Sigmoid colon (tissue), 7 donors: ENCODE measurements at places on chromosomes 5 and 9. TPM values are rescaled to one million over a fixed set of nuclear protein-coding genes. Genes with fewer than 3 reads are reported as not detected.

GRCh38 chr5:32222723-32223470 lies 48.8 kb upstream of the GOLPH3 start:
- peak overlapping the region; percentile 95 for H3K27ac ChIP-seq
- no peak overlapping the region for H3K4me3 ChIP-seq
- H3K4me1 ChIP-seq: no peaks in the 10 kb centered on the region
- H3K36me3 ChIP-seq: no peaks in the 10 kb centered on the region
- no peaks in the 10 kb centered on the region for H3K27me3 ChIP-seq
- no peak for DNase-seq

DNA sequence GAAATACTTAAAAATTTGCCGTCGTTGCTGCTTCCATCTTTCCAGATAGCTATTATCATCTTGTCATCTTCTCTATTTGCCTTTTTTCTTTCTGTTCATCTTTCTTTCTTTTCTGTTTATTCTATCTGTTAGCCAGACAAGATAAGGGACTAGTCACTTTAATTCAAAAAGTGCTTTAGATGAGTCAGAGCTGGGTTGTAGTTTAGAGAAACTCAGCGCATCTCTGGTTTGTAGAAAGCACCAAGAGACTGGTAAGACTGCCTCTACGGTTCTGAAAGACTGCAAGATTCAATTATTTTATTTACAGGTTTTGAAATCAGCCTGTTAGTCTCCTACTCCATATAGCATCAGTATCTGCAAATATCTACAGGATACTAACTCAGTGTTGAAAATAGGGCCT lies 562.8 kb upstream of the RIOK2 start:
- H3K4me3 ChIP-seq: no peak overlapping the region
- no peak overlapping the region for H3K27ac ChIP-seq
- DNase-seq: no peak
- H3K36me3 ChIP-seq: no peaks in the 10 kb centered on the region

DNA sequence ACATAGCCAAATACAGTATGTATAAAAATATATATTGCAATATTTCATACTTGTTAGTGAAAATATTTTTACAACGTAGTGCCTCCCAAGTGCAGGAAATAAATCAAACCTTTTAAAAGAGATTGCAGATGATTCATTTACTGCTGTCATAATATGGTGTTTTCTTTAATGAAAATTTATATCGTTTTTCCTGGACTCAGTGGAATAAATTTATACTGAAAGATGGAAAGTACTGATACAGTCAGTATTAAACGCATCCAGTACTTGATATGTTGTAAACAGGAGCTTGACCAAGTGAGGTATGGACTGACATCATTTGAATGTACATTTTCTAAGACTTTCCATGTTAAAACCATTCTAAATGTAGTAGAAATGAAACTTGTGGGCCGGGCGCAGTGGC lies 143.4 kb upstream of the ZNF608 start:
- H3K27ac ChIP-seq: no peak overlapping the region
- no peaks in the 10 kb centered on the region for H3K27me3 ChIP-seq
- peaks cover 6% of the 10 kb centered on the region for H3K4me1 ChIP-seq

- H3K4me3 ChIP-seq: no peak overlapping the region
- H3K4me1 ChIP-seq: no peaks in the 10 kb centered on the region
- DNase-seq: no peak
- no peaks in the 10 kb centered on the region for H3K27me3 ChIP-seq
- H3K36me3 ChIP-seq: no peaks in the 10 kb centered on the region
Measured at GRCh38 chr5:142726188-142726731, 40.4 kb upstream of the FGF1 start.

- no peaks in the 10 kb centered on the region for H3K27me3 ChIP-seq
- DNase-seq: no peak
- H3K36me3 ChIP-seq: no peaks in the 10 kb centered on the region
- H3K4me1 ChIP-seq: no peaks in the 10 kb centered on the region
- H3K4me3 ChIP-seq: no peak overlapping the region
- no peak overlapping the region for H3K27ac ChIP-seq
Measured at GRCh38 chr5:26649000-26649399, 389.4 kb downstream of the CDH9 start.

DNA sequence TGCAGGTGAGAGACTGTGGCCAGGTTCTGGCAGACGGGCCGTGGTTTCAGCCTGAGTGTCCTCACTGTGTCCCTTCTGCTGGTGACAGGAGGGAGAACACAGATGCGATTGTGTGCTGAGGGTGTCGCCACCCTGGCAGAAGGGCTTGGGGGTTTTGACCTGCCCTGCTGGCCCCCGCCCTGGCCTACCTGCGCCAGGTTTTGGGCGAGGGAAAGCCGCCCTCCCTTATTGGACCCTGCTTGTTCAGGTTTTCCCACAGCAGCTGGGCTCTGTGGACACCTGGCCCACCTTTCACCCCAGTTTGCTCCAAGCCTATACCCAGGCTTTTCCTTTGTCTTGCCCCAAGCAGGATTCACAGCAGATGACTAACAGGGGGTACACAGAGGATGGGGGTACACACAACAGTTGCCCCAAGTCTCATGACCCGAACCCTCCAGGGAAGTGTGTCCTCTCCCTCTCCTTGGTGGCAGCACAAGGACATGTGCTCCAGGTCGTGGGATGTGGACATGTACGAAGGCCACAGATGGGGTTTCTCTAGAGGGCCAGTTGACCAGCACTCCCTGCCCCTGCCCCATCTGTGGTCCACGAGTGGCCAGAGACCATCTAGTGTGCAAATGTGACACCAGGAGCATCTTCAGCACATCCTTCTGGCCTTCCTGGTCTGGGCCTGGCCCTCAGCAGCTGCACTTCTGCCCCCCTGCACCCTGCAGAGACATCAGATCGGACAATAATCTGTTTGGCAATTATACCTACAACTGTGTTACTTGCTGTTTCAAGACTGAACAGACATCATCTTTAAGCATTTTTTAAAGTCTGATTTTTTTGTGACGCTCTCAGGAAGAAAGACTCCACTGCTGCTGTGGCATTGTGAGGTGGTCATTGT lies 265.8 kb upstream of the IRX4 start:
- H3K36me3 ChIP-seq: no peaks in the 10 kb centered on the region
- no peak for DNase-seq
- no peaks in the 10 kb centered on the region for H3K27me3 ChIP-seq
- no peak overlapping the region for H3K4me3 ChIP-seq
- no peak overlapping the region for H3K27ac ChIP-seq
- H3K4me1 ChIP-seq: no peaks in the 10 kb centered on the region

DNA sequence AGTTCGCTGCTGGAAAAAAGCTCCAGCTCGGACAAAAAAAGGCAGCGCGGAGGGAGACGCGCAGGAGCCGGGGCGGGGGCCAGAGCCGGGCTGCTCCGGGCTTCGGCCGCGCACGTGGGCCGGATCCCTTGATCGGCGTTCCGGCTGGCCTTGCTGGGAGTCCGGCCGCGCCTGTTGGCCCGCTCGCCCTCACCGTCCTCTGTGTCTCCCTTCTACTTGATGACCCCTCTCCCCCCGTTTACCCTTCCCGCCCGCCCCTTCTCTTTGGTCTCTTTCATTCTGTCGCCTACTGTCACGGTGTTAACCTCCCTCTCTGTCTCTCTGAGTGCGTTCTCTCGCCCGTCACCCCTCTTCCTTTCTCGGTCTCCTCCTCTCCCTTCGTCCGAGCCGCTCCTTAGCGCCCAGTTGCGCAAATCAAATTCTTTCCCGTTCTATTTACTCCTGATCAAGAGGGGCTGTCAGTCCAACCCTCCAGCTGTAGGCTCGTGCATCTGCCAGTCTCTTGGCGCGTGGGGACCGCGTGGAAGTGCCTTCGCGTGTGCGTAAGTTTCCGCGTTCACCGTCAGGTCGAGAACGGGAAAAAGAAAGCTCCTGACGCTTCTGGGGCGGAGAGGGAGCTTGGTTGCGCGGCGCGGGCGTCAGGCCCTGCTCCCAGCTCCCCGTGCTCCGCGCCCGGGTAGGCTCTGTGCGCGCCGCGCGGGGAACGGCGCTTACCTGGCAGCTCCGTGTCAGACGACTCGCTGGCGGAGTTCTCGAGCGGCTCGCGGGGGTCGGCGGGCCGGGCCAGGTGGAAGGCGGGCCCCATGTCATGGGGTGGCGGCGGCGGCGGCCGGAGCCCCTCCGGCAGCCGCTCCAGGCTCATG lies 798 bp downstream of the PITX1 start:
- H3K4me3 ChIP-seq: peak overlapping the region; percentile 56
- peak overlapping the region; percentile 71 for H3K27ac ChIP-seq
- DNase-seq: no peak
- peaks cover 49% of the 10 kb centered on the region for H3K4me1 ChIP-seq
- no peaks in the 10 kb centered on the region for H3K36me3 ChIP-seq
- H3K27me3 ChIP-seq: peaks cover 96% of the 10 kb centered on the region

- H3K36me3 ChIP-seq: no peaks in the 10 kb centered on the region
- peaks cover 3% of the 10 kb centered on the region for H3K4me1 ChIP-seq
- peak overlapping the region; percentile 76 for H3K27ac ChIP-seq
- peak; percentile 89 for DNase-seq
Measured at GRCh38 chr5:16539169-16539666, 73.6 kb upstream of the ZNF622 start.

DNA sequence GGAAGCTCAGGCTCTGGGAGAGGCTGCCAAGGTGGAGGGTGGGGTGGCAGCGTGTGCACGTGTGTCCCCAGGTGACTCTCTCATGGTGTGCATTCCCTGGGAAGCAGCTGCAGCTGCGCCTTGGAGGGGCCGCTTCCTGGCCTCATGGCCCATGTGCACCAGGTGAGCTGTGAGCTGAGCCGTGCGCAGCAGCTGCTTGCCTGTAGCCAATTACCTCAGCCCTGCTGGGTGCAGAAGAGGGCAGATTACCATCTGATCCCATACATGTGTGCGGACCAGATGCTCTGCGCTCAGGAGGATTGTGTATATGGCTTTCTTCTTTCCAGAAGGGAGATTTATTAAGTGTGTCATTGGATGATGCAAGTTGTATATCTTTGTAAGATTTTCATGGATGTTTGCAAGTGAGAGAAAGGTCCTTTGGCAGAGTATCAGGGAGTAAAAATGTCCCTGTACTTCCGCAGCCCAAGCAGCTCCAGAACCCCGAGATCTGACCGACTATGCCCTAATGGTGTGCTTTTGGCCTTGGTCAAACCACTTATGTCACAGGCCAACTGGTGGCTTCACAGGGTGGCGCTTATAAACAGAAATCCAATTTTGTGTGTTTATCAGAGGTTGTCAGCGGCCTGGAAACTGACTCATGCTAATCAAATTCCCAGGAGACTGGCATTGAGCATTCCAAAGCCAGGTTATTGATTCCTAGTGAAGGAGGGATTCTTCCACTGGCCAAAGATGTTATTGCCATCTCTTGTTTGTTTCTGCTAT lies 229.3 kb downstream of the GOLPH3 start:
- no peaks in the 10 kb centered on the region for H3K27me3 ChIP-seq
- DNase-seq: no peak
- H3K4me3 ChIP-seq: no peak overlapping the region
- H3K36me3 ChIP-seq: no peaks in the 10 kb centered on the region
- H3K4me1 ChIP-seq: no peaks in the 10 kb centered on the region
- H3K27ac ChIP-seq: no peak overlapping the region

DNA sequence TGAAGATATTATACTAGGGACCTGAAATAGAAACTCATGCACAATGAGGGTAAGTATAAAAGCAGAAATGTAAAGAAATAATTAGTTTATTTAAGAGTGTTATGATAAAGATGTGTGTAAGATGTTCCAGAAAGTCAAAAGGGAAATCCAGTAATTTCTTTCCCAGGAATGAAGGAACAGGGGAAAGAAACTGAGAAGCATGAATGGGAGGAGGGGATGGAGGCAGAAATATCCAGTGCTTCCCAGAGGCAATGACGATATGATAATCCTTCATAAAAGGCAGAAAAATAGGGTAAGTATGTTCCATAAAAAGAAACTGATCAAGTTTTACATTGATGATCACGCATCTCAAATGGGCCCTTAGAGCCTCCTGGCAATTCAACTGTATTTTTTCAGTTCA lies 120.7 kb upstream of the LPAR1 start:
- no peak overlapping the region for H3K4me3 ChIP-seq
- H3K27me3 ChIP-seq: no peaks in the 10 kb centered on the region
- no peak overlapping the region for H3K27ac ChIP-seq
- no peaks in the 10 kb centered on the region for H3K36me3 ChIP-seq
- no peak for DNase-seq

GRCh38 chr5:124395926-124396325 lies 350.5 kb downstream of the ZNF608 start:
- no peaks in the 10 kb centered on the region for H3K36me3 ChIP-seq
- H3K27ac ChIP-seq: no peak overlapping the region
- DNase-seq: no peak
- H3K27me3 ChIP-seq: no peaks in the 10 kb centered on the region

GRCh38 chr9:91681461-91682305 lies 258.1 kb upstream of the NFIL3 start:
- H3K4me3 ChIP-seq: no peak overlapping the region
- peaks cover 8% of the 10 kb centered on the region for H3K4me1 ChIP-seq
- H3K27ac ChIP-seq: no peak overlapping the region

GRCh38 chr9:26034786-26035185 lies 356.5 kb upstream of the TUSC1 start:
- no peak for DNase-seq
- no peaks in the 10 kb centered on the region for H3K27me3 ChIP-seq
- H3K27ac ChIP-seq: no peak overlapping the region
- H3K4me3 ChIP-seq: no peak overlapping the region

- no peaks in the 10 kb centered on the region for H3K4me1 ChIP-seq
- H3K4me3 ChIP-seq: no peak overlapping the region
Measured at GRCh38 chr5:37133939-37134338, 115.2 kb downstream of the CPLANE1 start.

DNA sequence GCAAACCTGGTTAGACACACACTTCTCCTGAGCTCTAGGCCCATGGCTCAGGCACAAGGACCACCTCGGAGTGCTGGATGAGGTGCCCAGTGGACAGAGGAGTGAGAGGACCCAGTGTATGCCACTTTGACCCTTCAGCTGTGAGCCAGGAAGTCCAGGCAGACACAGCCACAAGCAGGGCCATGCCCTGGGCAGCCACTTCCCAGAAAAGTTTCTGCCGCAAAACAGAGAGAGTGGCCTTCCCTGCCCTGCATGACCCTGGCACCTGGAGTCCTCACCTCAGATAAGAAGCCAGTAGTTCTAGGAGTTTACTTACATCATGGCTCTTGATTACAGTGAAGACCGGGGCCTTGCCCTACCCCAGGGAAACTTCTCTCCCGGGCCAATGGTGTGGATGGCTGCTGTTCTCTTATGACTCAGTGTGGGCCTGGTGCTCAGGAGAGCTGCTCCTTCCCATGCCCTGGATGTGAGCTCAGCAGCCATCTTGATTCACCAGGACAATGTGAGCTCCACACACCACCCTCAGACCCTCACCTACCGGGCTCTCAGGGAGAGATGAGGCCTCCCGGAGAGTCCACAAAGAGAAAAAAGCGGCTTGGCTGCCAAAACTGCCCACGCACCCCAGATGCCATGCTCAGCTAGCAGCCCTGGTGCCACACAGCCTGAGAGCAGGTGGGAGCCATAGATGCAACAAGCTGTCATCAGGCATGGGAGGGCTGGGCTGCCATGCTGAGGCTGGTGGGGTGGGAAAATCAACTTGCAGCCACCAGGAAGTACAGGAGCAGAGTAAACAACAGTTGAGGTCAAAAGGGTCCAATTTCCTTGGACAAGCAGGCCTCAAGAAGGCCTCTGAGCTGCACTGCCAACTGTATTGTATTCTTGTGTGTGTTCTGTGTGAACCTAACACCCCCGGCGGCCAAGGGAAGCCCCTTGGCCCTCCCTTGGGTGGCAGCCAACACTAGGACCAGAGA lies 11.7 kb upstream of the IRF1 start:
- no peak for DNase-seq
- peaks cover 43% of the 10 kb centered on the region for H3K4me1 ChIP-seq
- H3K27ac ChIP-seq: peak overlapping the region; percentile 93
- H3K36me3 ChIP-seq: no peaks in the 10 kb centered on the region
- no peak overlapping the region for H3K4me3 ChIP-seq

The HRH2 gene
- total RNA-seq: 1.1 TPM

The BHMT gene
- total RNA-seq: 0.36 TPM

The PCDHGA9 gene
- 15.8 TPM for total RNA-seq

The ACTBL2 gene
- total RNA-seq: not detected

The TMEM215 gene
- not detected for total RNA-seq

The GPR151 gene
- not detected for total RNA-seq

The IFNA21 gene
- not detected for total RNA-seq

The NR5A1 gene
- not detected for total RNA-seq

The CDC20B gene
- total RNA-seq: not detected

The ABO gene
- 0.36 TPM for total RNA-seq

The DMRT3 gene
- not detected for total RNA-seq
